ENCODE measurements at places on chromosomes 7 and 10. TPM values are rescaled to one million over a fixed set of nuclear protein-coding genes. Genes with fewer than 3 reads are reported as not detected.

DNA sequence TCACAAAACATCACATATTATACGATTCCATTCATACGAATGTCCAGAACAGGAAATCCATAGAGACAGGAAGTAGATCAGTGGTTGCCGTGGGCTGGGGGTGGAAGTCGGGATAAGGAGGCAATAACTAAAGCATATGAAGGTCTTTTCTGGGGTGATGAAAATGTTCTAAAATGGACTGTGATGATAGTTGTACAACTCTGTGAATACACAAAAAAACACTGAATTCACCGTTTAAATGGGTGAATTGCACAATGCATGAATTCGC lies 3.2 kb upstream of the INSIG1 start:
- DNase-seq = no peak

- DNase-seq = peak; percentile 71
Observed at GRCh38 chr7:36119005-36119706, 33.9 kb upstream of the EEPD1 start.

The CYP3A4 gene
- 43.4 TPM for total RNA-seq

The HOXA7 gene
- total RNA-seq = 0.83 TPM
